Cardiac fibroblast (primary cell): ENCODE measurements at places on chromosomes 3 and 15.

DNA sequence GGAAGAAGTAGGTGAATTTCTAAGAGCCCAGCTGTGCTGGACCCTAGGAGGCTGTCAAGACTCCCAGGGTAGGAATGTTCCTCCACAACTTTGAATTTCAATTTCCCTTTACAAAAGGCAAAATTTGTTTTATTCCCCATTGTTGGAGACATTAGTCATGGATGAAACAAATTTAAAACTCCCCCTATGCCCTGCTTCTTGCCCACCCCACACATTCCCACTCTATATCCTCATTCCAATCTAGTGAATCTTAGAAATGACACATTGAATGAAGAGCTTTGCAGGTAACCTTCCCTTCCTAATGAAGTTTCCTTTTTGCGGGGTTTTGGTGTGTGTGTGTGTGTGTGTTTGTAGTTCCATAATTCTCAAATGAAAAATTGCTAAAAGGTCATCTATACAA, 72.6 kb downstream of the CCNL1 start:
- peak; percentile 51 for DNase-seq

DNA sequence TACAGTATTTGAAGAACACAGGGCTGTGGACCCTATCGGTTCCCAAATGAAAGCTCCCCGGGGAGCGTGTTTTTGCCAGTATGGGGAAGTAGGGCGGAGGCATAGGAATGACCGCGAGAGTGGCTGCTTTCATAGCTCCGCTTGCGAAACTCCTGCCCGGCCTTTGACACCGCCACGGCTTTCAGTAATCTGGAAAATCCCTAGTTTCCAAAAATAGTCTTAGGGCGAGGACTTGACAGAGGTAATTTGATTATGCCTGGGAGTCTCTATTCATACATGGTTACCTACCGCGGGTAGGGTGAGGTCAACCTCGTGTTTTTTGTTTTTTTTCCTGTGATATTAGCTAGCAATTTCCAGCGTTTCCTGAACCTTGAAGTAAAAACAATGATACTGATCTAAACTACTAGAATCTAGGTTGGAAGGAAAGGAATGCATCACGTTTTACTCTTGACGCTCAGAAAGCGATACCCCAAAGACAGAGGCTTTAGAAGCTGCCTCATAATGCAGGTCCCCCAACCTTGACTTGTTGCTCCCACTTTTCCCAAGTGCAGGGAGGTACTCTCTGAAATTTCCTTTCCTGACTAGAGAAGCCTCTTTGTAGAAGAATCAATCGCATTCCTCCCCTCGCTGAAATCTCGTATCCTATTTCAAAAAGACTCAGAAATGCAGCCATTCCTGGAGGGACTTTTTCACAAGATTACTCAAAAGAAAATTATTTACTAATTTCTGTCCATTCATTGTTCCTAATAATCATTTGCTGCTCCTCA, 894 bp upstream of the CCNL1 start:
- DNase-seq = peak; percentile 97

- peak; percentile 39 for DNase-seq
These were observed 55.2 kb upstream of the CHRNA7 start for GRCh38 chr15:31974855-31975829.

- no peak for DNase-seq
These were observed 65.1 kb upstream of the LEKR1 start for GRCh38 chr3:156761007-156761406.

DNA sequence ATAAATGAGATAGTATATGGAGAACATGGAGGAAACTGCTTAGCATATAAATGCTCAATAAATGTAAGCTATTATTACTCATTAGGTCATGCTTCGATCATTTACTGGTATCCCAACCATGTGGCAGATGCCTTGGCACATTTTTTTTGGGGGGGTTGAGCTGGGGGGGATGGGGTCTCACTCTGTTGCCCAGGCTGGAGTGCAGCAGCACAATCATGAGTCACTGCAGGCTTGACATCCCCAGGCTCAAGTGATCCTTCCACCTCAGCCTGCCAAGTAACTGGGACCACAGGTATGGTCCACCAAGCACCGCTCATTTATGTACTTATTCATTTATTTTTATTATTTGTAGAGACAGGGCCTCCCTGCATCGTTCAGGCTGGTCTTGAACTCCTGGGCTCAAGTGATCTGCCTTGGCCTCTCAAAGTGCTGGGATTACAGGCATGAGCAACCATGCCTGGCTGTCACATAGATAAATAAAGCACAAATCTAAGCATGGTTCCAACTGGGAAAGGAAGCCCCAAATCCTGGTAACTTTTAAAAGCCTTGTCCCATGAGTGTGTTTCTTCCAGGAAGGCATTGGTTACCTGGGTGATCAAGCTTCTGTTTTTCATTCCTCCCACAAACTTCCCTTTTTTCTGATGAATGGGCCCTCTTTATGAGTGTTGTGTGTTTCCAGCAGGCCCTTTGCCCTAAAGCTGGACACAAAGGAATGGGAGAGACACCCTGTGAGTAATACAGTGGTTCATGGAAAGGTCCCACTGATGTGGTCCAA, 147.4 kb upstream of the UMPS start:
- no peak for DNase-seq
